Uterus (tissue), 4 donors: ENCODE measurements at places on chromosomes 16 and 17. TPM values are rescaled to one million over a fixed set of nuclear protein-coding genes. Genes with fewer than 3 reads are reported as not detected.
A peak's percentile ranks its signal among the peaks of the same experiment; 100 is the strongest.

TBL3 gene
- 4.1 TPM for total RNA-seq

DNA sequence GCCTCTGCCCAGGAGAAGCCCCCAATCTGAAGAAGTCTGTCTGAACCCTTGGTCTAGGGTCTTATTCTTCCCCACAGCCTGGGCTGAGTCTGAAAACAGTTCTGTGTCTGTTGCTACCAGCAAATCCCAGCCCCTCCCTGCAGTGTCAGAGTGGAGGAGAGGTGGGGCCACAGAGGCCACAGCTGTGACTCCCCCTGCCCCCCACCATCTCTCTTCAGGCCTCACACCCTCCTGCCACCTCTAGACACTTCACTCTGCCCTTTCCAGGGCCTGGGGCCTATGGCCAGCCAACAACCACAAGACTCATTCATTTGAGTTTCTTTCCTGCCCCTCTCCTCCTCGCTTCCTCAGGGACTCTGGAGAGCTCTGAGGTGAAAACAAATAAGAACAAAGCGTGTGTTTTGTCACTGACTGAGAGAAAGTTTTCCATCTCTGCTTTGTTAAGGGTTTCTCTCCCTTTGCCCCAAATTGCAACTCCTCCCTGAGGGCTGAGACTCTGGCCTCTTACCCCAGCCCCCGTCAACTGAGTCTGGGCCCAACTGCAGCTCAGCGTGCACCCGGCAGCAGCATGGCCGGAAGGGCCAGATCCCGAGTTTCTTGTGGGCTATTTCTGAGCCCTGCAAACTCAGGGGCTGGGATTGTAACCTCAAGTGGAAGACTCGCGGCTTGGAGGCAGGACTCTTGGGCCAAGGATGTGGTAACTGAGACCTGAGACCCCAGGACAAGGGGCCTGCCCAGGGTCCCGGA is 13.2 kb downstream of the C17orf50 start:
- no peak for DNase-seq

- DNase-seq = no peak
Measured at GRCh38 chr16:77373726-77374125, 61.1 kb downstream of the ADAMTS18 start.

DNA sequence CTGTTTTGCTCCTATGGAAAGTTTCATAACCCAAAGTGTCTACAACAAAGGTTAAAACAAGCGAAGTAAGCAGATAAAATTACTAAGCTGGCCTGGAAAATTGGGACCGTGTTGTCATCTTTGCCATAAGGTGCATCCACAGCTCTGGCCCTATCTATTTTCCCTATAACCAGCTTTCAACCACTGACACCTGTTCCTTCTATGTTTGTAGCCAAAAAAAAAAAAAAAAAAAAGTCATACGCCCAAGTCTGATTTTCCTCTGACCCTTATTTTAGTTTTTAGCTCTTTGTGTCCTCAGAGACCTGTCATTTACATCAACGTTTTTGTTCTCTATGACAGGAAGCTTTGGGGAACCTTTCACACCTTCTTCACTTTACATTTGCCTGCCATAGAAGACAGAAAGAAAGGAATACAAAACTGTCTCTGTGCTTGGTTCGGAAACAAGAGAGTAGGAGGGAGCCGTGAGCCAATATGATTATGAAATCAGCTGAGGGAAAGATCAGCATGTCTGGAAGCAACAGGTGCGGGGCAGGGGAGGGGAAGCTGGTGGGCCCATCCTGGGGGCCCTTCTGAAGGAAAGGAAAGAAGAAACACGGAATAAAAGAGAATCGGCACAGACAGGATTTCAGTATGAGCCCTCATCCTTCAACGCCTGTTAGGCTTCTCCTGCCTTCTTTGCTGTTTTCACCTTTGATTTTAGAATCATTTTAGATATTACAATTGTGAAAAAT is 8.5 kb downstream of the HS3ST3A1 start:
- no peak for DNase-seq

DNA sequence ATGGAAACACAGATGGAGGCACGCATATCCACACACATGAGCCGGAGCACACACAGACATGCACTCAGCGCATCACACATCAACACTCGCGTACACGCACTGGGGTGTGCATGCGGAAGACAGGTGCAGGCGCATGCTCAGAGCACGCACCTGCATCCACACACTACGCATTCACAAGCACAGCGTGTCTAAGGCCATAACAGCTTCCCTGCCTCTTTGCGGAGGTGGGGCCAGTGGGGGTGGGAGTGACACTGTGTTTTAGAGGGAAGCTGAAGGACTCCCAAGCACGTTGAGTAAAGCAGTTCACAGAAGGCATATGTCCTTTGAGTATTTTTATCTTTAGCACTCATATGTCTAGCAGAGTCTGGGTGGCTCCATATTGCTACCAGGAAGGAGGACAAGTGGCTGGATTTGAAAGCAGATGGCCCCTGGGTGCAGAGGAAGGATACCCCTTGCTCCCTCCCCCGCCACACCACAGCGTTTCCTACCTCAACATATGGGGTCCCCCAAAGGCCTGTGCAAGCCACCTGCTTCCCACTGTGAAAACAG is 68.6 kb upstream of the TOB1 start:
- no peak for DNase-seq

DNA sequence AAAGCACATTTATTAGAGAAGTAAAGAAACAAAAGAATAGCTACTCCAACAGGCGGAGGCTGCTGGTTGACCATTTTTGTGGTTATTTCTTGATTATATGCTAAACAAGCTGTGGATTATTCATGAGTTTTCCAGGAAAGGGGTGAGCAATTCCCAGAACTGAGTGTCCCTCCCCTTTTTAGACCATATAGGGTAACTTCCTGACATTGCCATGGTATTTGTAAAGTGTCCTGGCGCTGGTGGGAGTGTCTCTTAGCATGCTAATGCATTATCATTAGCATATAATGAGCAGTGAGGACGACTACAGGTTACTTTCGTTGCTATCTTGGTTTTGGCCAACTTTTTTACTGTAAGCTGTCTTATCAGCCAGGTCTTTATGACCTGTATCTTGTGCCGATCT is 12.2 kb upstream of the HS3ST4 start:
- no peak for DNase-seq

GRCh38 chr17:12627177-12627629 is 38.5 kb upstream of the MYOCD start:
- peak; percentile 54 for DNase-seq
